Stimulated activated CD4-positive, alpha-beta T cell treated with anti-CD3 and anti-CD28 coated beads, Interleukin-4, amount 100 ng/mL, for 48 hours (primary cell): ENCODE measurements at places on chromosomes 4 and X.

DNA sequence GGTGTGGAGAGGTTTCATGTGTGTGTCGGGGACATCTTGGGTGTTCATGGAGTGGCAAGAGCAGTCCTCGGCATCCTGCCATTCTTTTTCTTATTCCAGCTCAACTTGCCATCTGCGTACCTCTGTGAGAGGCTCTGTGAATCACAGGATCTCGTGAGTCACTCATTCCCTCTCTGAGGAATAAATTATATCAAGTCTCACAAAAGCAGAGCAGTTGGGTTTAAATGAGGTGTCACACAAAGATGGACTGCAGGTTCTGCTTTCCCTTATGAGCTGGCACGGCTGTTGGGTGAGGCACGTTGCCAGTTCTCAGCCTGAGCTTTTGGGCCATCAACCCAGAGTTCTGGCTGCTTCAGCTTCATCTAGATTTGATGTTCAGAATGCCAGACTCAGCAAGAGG is 6.8 kb upstream of the OCIAD2 start:
- no peak for DNase-seq

- no peak for DNase-seq
Observed at GRCh38 chr4:8820178-8821102, 51.2 kb downstream of the HMX1 start.

DNA sequence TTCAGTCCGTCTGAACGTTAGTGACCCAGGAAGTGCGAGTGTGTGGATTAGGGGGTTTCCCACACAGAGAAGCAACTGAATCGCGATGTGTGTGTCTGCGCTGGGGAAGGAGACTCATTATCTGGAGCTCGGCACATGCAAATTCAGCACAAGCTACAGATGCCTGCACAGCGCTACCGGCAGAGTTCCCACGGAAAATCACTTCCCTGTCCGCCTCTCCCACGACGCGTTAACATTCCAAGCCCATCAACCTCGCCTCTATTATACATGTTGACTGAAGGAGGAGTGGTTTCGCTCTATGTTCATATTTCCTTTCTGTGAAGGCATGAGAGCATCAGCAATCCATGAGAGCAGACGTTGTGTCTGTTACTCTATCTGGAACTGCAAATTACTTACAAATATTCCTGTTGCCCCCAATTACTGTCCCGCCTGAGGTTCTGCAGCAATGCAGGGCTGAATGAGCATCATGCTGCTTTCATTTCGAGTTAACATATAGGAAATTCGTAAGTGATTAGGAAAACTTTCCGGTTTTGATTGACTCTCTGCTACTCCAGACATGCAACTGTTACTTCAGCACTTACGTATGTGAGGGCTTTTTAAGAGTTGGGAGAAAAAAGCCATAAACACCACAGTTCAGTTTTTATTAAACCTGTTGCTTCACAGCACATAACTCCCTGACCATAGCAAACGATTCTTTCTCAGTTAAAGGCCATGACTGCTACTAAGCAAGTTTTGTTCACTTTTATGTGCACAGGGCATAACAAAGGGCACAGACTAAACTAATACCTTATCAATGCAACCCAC is 15.0 kb upstream of the MTNR1A start:
- DNase-seq, result no peak

- DNase-seq, result no peak
Observed at GRCh38 chr4:6788123-6788522, 5.6 kb downstream of the KIAA0232 start.

- no peak for DNase-seq
Observed at GRCh38 chrX:584572-584971, 46.0 kb upstream of the SHOX start.

GRCh38 chr4:75434105-75434504 is 80.1 kb downstream of the RCHY1 start:
- no peak for DNase-seq

- no peak for DNase-seq
Observed at GRCh38 chrX:150753968-150754367, 60.8 kb downstream of the MTMR1 start.

GRCh38 chrX:151828439-151829080 is 84.1 kb upstream of the MAGEA4 start:
- no peak for DNase-seq

DNA sequence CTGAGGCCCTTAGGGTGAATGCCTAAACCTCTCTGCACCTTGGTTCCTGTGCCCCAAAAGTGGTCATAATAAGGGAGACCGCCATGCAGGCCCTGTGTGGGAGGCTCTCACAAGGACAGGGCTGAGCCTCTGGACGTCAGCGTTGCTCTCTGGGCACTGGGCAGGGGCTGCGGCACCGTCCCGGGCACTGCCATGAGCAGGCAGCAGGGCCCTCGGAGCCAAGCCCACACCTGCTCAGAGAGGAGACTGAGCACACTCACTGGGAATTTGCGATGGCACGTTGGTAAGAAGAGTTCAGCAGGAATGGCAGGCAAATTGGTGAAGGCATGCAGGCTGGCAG is 123.4 kb downstream of the HMX1 start:
- no peak for DNase-seq

GRCh38 chr4:87179751-87180150 is 40.7 kb downstream of the KLHL8 start:
- no peak for DNase-seq

DNA sequence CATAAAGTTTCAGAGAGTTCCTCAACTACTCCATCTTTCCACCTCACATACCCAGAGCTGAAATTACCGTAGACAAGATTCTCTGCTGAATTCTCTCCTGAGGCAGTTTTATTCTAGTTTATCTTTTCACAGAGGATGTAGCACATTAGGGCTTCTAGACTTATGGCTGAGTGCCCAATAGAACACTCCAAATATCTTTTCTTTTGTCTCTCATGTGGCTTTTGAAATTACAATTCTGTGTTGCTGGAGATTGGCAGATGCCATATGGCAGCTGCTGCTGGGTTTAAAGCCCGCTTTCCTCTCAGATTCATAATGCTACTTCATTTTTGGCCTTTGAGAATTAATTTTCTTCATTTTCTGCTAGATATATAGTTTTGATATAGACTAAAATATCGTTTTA is 107.6 kb upstream of the BANK1 start:
- no peak for DNase-seq

DNA sequence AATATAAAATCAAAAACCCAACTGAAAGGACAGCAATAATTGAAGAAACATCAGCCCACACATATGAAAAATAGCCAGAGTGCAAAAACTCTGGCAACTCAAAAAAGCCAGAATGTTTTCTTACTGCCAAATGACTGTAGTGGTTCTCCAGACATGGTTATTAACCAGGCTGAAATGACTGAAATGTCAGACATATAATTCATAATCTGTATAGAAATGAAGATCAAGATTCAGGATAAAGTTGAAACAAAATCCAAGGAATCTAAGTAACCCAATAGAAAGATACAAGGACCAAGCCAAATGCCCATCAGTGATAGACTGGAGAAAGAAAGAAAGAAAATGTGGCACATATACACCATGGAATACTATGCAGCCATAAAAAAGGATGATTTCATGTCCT is 553.3 kb upstream of the KLHL4 start:
- no peak for DNase-seq

- no peak for DNase-seq
Observed at GRCh38 chr4:39255266-39255665, 72.9 kb downstream of the WDR19 start.

DNA sequence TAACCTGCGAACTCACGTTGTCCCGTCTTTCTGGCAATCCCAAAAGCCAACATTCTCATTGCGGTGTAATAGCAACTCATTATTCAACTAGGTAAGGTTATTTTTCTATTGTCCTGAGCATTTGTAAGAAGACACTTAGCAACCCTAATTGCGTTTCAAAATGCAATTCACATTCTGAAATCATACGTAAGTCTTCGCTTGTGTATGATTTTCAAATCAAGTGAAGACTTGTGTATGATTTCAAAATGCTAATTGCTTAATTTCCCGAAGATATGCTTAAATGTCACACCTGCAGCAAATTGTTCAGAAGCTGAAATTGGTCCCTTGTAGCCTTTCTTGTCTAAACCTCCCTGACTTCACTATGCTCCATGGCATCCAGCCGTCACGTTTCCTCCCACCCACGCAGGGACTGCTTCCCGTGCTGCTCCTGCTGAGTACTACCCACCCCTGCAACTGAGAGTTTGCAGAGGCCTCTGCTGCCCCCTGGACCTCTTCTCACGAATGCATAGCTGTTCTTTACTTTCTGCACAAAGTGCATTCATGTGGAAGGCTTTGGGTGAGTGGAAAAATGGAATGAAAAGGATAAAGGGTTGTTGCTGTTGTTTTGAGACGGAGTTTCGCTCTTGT is 40.8 kb upstream of the CLDN24 start:
- DNase-seq, result no peak

GRCh38 chr4:26365537-26366150 is 44.8 kb downstream of the RBPJ start:
- DNase-seq, result no peak

DNA sequence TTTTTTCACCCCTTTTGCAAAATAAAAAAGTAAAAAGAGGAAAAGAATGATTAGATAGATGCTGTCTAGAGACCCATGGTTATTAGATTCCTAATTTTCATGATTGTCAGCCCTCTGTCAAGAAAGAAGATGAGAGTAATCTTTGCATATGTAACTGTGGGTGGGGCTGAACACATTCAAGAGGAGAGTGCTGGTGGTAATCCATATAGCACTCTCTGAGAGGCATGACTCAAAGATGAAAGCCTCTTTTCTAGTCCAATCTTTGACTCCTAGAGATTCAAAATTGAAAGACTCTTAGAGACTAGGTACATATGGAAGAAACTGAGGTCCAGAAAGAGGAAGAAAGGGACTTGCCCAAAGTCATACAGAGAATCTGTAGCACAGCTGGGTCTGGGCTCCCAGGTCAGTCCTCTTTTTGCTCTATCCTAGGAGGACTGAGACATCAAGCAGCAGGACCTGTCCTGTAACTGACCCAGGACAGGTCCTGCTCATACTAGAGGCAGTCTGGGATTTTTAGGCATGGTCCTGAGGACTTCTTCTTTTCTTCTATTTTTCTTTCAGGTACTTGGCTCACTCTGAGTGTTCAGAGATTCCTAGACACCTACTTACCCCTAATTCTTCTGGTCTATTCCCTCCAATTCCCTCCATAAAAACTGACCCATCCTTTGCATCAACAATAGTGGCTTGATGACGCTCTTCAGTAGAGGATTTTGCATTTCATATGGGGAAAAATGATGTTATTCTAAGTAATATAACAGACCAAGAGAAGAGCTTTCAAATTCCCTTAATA is 23.8 kb downstream of the VSIG4 start:
- no peak for DNase-seq

DNA sequence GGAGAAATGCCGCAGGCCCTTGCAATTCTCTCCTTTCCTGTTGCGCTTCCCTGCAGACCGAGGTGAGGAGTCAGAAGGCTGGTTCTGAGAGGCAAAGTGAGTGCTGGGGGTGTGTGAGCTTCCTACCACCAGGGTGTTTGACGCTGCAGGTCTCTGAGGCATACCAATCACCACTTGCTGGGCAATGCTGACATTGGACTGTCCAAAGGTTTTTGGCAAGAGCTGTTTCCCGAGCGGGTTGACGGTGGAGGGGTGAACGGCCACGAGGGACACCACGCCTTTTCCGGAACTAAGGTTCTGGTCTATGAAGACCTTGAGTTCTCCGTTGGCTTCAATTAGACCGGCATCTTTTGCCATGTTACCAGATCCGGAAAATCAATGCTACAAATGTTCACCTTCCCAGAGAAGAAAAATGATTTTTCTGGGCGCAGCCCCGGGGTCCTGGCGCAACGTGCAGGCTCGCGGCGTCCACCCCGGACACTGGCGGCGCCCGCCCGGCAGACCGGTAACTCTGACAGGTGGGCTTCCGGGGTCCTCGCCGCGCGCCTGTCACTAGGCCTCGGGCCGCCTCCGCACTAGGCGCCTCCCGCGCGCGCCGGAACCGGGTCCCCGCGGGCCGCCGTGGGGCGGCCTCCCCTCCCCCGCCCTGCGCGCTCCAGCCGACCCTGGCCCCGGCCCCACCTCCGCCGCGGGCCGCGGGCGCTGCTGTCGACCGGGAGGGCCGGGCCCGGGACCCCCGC is 44.9 kb upstream of the FAM47C start:
- no peak for DNase-seq

GRCh38 chr4:70667740-70668535 is 1.6 kb upstream of the JCHAIN start:
- no peak for DNase-seq

DNA sequence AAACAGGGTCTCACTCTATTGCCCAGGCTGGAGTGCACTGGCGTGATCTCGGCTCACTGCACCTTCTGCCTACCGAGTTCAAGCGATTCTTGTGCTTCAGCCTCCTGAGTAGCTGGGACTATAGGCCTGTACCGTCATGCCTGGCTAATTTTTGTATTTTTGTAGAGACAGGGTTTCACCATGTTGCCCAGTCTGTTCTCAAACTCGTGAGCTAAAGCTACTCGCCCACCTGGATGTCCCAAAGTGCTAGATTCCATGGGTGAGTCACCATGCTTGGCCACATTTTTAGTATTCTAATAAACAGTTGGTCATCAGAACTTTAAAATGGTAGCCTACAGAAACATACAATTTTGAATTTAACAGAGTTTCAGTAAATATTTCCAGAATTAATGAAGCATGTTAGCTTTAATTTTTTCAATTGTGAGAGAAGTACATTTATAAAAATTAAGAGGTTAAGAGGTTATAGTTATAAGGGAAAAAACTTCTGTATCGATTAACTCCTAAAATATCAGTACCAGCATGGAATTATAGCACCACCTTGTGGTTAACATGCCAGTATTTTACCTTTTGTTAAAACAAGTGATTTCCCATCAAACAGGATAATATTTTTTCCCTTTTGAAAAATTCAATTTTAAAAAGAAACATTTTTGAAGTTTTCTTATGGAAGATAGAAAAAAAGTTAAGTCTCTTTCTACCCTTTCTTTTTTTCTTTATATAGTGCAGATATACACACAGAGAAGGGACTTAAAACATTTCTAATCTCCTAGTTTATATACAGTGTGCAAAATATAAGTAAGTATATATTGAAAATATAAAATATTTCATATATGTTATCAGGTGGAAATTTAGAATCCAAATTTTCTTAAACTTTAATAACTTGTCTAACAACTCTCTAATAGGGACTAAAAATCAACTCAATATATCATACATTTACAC is 35.4 kb downstream of the CEP44 start:
- no peak for DNase-seq

GRCh38 chr4:7278071-7278765 is 85.9 kb downstream of the SORCS2 start:
- no peak for DNase-seq

DNA sequence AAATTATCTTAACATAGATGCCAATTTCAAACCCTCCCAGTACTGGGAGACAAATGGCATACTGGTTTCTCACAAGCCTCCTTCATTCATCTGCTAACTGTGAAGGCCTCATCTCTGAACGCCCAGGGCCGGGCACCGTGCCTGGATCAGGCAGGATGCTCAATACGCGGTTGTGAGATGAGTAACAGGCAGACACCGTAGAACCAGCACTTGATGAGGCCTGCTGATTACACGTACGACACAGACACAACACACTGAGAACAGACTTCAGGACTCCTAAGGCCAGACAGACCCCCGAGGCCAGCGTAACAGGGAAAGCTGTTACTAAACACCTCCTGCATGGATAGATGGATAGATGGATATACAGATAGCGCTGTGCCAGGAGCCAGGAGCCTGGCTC is 154.6 kb downstream of the AFAP1 start:
- no peak for DNase-seq
